Upper lobe of left lung (tissue), 6 donors: ENCODE measurements at places on chromosomes 2 and 18.
A peak's percentile ranks its signal among the peaks of the same experiment; 100 is the strongest.

DNA sequence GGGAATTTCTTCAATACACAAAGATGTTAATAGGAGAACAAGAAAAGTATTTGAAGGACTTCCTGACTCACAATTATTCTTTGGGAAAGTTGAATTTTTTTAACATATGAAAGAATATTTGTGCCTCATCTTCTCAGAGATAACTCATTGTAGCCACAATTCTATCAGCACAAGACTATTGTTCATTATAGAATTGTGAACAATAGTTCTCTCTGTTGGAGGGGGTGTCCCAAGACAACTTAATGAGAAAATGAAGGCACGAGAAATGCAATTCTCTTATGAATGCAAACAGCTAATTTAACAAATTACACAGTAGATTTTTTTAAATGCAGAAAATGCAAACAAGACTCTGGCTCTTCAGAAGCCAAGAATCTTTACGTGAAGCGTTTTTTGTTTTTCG, 157.0 kb downstream of the BARD1 start:
- DNase-seq: no peak

GRCh38 chr2:24169023-24169422, 5.8 kb upstream of the FAM228A start:
- DNase-seq: no peak

GRCh38 chr2:12222554-12222953, 476.1 kb downstream of the LPIN1 start:
- no peak for DNase-seq

DNA sequence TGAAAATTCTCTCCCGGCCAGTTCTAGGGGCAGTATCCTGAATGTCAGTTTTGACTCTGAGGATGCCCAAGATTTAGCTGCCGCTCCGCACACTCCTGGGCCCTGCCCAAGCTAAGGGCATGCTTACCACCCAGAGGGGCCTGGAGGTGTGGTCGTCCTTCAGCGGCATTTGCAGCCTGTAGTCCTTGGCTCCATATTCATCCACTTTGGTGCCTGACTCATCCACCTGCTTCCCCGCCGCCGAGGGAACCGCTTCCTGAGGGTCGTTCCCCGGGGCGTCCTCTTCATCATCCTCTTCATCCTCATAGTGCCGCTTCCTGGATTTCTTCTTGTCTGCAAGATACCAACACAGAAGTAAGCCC, 577 bp downstream of the ERCC3 start:
- peak; percentile 28 for DNase-seq

DNA sequence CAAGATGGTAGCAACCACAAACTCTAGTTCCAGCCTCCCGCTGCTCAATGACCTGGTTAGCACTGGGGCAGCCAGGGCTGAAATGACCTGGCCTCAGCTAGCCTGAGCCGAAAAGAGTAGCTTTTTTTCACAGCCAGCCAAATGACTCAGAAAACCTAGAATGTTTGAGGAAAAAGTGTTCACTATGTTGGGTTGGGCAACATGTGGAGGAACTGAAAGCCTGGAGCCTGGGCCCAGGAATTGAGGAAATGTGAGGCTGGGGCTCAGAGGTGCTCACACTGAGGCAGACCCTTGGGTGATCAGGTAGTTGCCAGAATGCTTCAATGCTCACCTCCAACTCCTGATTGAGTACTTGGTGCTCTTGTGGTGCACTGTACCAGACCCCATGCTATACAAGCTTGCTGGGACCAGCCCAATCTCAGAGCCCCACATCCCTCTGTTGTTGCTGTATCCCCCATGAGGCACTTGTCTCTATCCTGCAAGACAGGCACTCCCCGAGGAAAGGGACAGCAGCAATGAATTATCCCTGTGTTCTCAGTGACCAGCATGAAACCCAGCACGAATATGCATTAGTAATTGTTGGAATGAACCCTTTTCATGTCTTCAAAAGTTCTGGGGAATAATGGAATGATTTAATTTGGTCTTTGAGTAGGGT, 116.2 kb downstream of the USP34 start:
- no peak for DNase-seq
